Fibroblast of skin of scalp (primary cell): ENCODE measurements at places on chromosomes 7 and 10.

GRCh38 chr7:94621120-94621519 lies 34.8 kb downstream of the SGCE start:
- no peak for DNase-seq

DNA sequence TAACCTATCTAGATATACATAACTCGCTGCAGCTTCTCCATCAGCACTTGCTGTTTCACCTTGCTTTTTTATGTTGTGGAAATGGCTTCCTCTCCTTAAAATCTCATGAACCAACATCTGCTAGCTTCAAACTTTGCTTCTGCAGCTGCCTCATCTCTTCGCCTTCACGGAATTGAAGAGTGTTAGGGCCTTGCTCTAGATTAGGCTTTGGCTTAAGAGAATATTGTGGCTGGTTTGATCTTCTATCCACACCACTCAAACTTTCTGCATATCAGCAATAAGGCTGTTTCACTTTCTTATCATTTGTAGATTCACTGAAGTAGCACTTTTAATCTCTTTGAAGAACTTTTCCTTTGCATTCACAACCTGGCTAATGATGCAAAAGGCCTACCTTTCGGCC lies 49.2 kb upstream of the AGR3 start:
- DNase-seq, result no peak

DNA sequence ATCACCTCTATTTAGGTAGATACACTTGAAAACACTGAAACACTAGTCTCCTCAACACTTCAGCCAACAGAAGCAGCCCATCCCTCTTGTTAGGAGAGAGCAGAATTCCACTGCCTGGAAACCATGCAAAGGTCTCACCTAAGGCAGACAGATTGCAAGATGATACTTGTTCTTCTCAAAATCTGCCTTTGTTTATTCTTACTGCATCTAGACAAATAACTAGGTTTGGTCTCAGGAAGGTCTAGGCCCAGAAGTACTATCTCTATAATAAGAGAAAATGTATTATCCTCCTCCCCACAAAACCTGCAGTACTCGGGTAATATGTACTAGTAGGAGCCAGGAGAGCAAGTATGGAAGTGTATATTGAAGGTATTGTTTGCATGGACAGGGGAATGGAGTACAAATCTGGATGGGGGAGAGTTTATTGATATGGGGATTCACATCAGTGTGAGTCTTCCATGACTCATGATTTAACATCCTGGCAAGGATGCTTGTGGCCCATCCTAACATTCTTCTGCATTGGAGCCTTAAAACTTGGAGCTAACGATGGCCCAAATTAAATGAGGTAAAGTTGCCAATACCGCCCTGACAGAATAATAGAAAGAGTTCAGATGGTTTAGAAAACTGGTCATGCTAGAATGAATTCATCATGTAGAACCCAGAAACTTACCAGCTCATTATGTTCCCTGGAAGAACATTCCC lies 109.2 kb downstream of the EPC1 start:
- peak; percentile 46 for DNase-seq

GRCh38 chr10:88482220-88482619 lies 100.9 kb downstream of the RNLS start:
- no peak for DNase-seq

- no peak for DNase-seq
These were observed 873 bp downstream of the PRKAR2B start for GRCh38 chr7:107045195-107045960.

- DNase-seq, result no peak
These were observed 118.7 kb downstream of the ELMO1 start for GRCh38 chr7:37329940-37330339.

DNA sequence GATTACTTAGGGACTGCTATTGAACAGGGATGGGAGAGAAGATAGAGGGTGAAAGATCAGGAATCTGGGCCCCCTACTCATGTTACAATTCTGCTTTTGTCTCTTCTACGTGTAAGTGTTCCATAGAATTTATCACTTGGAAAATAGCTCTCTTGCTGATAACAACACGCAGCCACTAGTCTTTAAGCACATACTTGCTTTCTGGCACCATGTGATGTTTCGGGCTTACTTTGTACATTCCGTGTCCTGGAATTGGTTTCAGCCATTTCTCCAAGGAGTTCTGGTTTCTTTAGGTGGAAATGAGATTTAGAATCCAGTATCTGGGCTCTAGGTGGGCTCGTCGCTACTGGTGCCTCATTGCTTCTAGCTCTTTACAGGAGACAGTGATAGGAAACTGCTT lies 59.7 kb downstream of the TFAM start:
- DNase-seq, result no peak

DNA sequence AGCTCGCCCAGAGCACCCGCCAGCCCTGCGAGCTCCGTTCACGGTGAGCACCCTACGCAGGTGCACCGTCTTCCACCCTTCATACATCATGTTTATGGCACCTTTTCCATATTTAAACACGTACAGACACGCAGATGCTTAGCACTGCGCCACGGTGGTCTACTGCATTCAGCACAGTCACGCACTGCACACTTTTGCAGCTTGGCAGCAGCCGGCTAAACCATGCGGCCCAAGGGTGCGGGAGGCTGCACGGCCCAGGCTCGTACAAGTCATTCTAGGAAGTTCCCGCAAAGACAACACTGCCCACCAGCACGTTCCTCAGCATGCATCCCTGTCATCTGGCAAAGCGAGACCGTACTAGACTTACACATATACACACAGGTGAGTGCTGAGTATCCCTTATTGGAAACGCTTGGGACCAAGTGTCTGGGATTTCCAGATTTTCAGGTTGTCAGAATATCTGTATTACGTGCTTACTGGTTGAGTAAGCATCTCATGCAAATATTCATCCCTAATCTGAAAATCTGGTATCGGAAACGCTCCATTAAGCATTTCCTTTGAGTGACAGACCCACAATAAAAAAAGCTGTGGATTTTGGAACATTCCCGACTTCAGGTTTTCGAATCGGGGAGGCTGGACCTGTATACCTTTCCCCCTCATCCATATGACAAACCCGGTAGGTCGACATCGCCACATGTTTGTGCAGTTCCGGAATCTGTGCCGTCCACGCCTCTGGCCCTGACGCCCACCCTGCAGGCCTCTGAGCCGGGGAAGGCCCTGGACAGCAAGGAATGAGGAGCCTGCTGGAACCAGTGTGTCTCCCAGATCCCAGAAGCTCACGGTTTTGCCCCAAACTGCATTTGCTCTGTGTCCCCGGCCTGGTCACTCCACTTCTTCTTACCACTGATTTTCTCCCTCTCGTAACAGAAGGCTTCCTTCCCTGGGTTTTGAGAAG lies 222.2 kb downstream of the ELFN1 start:
- no peak for DNase-seq
